ENCODE measurements at places on chromosomes 5 and 9.
A peak's percentile ranks its signal among the peaks of the same experiment; 100 is the strongest.

DNA sequence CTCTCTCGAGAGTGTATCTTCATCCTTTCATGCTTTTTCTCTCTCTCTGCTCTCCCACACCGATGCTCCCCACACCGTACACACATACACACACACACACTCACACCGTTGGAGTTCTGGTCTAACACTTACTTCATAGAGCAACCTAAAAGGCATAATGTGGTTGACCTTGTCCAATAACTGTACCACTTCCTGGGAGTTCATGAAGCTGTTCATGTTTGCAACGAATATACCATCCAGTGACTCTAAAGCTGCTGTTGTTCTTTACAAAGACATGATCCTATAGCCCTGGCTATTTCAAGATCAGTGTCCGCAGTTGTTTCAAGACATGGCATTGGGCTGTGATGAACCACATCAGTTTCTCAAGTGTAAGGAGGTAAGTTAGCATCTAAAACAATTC, 10.0 kb downstream of the MEF2C start:
- DNase-seq: no peak

DNA sequence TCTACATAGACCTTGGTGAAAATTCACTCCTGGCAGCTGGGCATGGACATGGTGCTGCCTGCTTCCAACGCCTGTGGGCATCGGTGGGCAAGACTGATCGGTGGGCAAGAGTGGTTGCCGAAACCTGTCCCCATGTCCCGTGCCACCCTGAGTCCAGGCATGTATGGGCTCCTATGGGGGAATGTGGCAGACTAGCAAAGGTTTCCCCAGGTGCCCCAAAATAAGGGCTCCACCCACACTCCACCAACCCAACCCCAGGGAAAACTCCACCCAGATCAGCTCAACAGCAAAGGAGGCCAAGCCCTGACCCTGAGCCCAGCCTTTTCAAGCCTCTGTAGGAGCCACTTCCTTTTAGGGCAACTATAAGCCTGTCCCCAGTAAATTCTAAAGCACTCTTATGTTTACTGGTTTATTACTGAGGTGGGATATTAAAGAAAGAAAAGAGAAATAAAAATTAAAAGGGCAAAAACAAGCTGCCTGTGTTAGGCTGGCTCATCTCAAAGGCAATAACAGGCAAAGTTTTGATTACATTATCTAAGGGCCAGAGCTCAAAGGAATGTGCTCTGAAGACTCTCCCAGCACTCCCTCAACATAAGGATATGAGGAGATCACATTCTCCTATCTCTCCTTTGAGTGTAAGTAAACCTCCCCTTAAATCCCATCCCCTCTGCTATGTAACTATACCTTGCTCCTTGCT, 8.9 kb upstream of the SPATA31E1 start:
- DNase-seq: peak; percentile 41

GRCh38 chr9:89448381-89448780, 49.5 kb downstream of the SEMA4D start:
- DNase-seq: no peak

DNA sequence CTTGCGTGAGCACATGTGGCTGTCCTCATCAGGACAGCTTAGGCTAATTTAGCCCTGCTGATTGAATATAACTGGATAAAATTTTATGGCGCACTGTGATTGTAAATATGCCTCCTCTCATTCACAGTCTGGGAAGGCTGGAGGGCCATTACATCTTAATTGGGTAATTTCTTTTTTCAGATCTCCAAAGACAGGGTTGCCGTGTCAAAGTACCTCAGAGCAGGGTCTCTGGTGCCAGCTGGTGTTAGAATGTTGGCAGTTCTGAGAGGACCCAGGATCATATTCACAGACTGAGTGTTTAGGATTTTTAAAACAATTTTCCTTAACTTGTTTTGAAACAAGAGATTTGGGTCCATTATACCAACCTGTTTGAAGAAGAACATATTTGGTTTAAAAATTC, 455.7 kb upstream of the TLE4 start:
- peak; percentile 41 for DNase-seq

- no peak for DNase-seq
Observed at GRCh38 chr9:68847765-68848164, 142.7 kb downstream of the PIP5K1B start.

DNA sequence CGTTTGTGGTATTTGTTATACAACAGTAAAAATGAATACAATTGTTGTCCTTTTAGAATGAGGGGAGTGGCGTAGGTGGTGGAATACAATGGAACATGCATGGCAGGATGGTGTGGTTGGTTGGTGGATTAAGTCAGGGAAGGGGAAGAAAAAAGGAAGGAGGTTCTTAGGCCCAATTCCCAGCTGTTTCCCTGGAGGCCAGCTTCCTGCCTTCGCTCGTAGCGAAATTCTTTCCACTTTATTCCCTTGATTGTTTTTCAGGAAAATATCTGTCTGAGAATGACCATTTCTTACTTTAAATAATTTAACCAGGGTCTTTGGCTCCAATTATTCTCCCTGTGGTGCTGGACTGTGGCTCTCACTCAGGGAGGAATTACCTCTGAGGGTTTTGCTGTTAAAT, 24.1 kb upstream of the DMAC1 start:
- DNase-seq: no peak

DNA sequence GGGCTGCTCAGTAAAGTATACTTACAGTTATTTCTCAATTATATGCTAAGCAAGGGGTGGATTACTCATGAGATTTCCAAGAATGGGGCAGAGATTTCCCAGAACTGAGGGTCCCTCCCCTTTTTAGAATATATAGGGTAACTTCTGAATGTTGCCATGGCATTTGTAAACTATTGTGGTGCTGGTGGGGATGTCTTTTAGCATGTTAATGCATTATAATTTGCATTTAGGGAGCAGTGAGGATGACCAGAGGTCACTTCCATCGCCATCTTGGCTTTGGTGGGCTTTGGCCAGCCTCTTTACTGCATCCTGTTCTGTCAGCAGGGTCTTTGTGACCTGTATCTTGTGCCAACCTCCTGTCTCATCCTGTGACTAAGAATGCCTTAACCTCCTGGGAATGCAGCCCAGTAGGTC, 35.5 kb downstream of the TTC1 start:
- DNase-seq: no peak

GRCh38 chr9:128936171-128936865, 11.1 kb downstream of the DOLK start:
- DNase-seq: no peak

GRCh38 chr5:64690417-64691151, at the start of gene SHISAL2B:
TSS of gene SHISAL2B (plus strand) at chr5:64690503. CDS start at chr5:64690624, 121 bp downstream.
- DNase-seq: peak; percentile 41

DNA sequence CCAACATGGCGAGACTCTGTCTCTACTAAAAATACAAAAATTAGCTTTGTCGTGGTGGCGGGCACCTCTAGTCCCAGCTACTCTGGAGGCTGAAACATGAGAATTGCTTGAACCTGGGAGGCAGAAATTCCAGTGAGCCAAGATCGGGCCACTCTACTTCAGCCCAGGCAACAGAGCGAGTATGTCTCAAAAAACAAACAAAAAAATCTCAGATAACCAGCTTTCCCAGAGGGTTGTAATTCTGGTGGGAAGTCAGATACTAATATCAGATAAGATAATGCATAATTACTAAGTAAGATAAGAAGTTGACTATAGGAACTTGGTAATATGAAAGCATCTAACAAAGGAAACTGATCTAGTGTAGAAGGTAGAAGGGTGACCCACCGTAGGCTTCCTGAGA, 60.6 kb downstream of the PCDH1 start:
- DNase-seq: no peak

GRCh38 chr9:114248299-114248707, 74.6 kb upstream of the ORM1 start:
- DNase-seq: no peak

GRCh38 chr9:107792596-107792995, 303.0 kb upstream of the KLF4 start:
- DNase-seq: no peak

DNA sequence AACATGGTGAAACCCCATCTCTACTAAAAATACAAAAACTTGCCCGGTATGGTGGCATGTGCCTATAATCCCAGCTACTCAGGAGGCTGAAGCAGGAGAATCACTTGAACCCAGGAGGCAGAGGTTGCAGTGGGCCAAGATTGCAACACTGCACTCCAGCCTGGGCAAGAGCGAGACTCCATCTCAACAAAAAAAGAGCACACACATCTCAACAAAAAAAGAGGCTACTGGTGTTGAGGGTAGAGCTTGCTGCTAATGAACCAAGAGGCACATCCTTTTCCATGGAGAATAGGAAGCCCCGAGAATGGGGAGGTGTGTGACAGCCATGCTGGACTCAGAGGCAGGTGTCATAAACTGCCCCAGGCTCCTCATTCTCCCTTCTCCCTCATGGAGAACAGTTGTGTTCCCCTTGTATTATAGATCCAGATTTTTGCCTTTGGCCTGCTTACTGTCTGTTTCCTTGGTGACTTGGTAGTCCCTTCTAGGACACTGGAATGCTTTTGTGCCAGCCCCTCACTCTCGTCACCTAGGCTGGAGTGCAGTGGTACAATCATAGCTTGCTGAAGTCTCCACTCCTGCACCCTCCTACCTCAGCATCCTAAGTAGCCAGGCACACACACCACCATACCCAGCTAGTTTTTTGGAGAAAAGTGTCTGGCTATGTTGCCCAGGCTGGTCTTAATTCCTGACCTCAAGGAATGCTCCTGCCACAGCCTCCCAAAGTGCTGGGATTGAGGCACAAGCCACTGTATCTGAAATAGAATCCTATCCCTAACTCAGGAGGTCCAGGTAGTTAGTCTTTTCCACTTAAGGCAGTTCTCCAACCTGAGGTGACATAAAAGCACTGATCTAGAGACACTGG, 5.1 kb downstream of the RPL12 start:
- peak; percentile 41 for DNase-seq
